ENCODE measurements at places on chromosomes 6 and 20. TPM values are rescaled to one million over a fixed set of nuclear protein-coding genes. Genes with fewer than 3 reads are reported as not detected.

The MCHR2 gene
- total RNA-seq: not detected

The PDE10A gene
- 8.5 TPM for total RNA-seq

The PRND gene
- not detected for total RNA-seq

The MAP7 gene
- 1.3 TPM for total RNA-seq

The RRAGD gene
- total RNA-seq: 3.8 TPM

The PBOV1 gene
- total RNA-seq: not detected

The MAP3K4 gene
- 25.5 TPM for total RNA-seq

The C20orf144 gene
- total RNA-seq: not detected

The IRAK1BP1 gene
- total RNA-seq: 4.2 TPM

The RSPO4 gene
- total RNA-seq: not detected

The FOXQ1 gene
- total RNA-seq: 0.03 TPM

The WFDC10B gene
- total RNA-seq: not detected

The SNAI1 gene
- total RNA-seq: 2.3 TPM

The TBXT gene
- not detected for total RNA-seq

The VNN1 gene
- not detected for total RNA-seq

The RGS17 gene
- total RNA-seq: 13.9 TPM

The CGA gene
- total RNA-seq: not detected

The PRL gene
- total RNA-seq: not detected

The KIAA1755 gene
- total RNA-seq: 4.7 TPM

The BIRC7 gene
- total RNA-seq: 0.07 TPM

The GLP1R gene
- not detected for total RNA-seq

The PRSS16 gene
- 0.33 TPM for total RNA-seq

The LIME1 gene
- 5.2 TPM for total RNA-seq

The PTK7 gene
- total RNA-seq: 36.5 TPM

The ANKS1A gene
- total RNA-seq: 12.4 TPM

The NHLRC1 gene
- 2.6 TPM for total RNA-seq

The NMBR gene
- total RNA-seq: 0.07 TPM

The MUCL3 gene
- total RNA-seq: not detected
